ENCODE measurements at places on chromosomes 12 and 14. TPM values are rescaled to one million over a fixed set of nuclear protein-coding genes. Genes with fewer than 3 reads are reported as not detected.
A peak's percentile ranks its signal among the peaks of the same experiment; 100 is the strongest.

GRCh38 chr12:62522984-62523383 lies 56.4 kb downstream of the MON2 start:
- ATAC-seq = no peak

DNA sequence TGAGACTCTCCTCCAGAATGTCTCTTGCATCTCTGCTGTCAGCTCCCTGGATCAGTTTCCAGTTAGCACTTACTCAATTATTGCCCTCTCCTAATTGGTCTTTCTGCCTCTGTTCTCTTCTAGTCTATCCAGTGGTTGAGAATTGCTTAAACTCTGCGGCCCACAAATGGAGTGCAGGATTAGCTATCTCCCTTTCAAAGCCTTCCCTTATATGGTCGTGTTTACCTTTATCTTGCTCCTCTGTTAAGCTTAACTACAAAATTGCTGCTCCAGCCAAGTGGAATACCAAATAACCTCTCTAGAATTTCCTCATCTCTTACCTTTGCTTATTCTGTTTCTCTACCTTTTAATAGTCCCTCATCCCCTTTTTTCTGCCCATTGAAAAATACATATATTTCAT lies 132.7 kb downstream of the NRXN3 start:
- ATAC-seq = no peak

- ATAC-seq = no peak
Measured at GRCh38 chr14:87613881-87614280, 379.1 kb downstream of the GALC start.

The SLC4A8 gene
- 5.6 TPM for total RNA-seq

DNA sequence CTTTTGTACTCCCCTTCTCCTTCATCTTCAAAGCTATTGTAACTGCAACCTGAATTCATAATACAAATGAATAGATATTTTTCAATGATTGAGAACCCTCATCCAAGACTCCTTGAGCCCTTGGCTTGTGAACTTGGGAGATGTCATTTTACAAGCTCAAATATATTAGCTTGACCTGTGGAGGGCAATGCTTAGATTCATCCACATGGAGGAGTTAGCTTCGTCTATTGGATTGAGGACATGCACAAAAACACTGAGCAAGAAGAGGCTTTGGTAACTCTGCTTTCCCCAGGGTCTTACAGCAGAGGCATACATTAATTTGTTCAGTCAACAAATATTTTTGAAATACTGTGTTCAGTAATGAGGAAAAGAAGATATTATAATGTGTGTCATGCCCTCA lies 101.1 kb downstream of the OTOGL start:
- no peak for ATAC-seq

The CBLN3 gene
- 4.2 TPM for total RNA-seq

DNA sequence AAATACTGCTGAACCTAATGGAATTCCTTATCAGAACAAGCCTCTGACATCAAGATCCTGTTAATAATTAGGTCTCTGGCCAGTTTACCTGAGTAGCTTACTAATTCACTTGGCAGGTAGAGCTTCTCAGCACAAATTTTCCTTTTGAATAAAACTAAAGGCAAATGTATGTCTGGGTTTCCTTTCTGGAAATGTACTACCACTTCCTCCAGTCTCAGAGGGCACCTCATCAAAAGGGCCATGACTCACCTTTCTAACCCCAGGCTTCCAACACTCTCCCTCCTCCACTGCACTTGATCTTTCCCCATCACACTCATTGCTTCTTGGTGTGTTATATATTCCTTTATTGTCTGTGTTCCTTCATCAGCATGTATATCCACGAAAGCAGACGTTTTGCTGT lies 90.5 kb downstream of the SLC2A13 start:
- ATAC-seq = no peak

- no peak for ATAC-seq
Measured at GRCh38 chr14:49770212-49770817, 2.4 kb downstream of the KLHDC2 start.

The RPAP3 gene
- total RNA-seq = 53.2 TPM

The KTN1 gene
- total RNA-seq = 117 TPM

GRCh38 chr14:105411985-105412770 lies 7.4 kb upstream of the MTA1 start:
- ATAC-seq = no peak

DNA sequence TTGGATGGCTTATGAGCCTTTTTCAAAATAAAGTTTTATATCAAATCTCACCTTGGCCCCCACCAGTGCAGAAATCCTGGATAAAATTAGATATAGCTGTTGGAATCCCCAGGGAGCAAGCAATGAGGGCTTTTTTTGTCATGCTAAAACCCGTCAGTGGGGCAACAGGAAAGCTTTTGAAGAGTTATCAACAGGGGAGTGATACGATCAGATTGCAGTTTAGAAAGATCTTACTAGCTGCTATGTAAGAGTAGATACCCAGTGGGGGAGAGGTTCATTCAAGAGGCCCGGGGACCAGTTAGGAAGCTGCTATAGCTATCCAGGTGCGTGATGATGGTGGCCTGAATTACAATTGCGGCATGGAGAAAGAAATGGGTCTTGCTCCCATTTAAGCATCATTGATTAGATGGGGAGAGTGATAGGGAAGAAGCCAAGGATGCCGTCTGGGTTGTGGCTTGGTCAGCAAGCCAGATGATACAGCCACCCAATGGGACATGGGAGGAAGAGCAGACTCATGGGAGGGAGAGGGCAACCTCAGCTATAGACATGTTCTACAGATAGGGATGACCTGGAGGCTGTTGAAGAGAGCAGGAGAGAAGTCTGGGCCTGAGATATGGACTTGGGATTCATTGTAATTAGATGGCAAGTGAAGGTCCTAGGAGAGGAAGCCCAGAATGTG lies 272.4 kb downstream of the DPF3 start:
- ATAC-seq = no peak

DNA sequence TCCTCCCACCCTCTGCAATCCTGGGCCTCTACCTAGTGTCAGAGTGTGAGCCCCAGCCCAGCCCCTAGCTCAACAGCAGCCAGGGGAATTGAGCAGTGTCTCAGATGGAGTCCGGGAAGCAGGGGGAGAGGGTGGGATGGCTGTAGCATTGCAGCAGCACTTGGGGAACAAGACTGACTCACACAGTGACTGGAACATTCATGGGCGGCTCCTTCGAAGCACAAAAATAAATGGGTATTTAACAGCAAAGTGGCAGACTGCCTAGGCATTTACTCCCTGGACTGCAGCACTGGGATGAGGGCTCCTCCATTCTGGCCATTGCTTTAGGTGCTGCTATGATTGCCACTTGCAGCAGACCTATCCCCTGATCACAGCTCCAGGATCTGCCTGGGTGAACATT lies 46.0 kb upstream of the STK38L start:
- no peak for ATAC-seq

The ADGRD1 gene
- total RNA-seq = 2.0 TPM

DNA sequence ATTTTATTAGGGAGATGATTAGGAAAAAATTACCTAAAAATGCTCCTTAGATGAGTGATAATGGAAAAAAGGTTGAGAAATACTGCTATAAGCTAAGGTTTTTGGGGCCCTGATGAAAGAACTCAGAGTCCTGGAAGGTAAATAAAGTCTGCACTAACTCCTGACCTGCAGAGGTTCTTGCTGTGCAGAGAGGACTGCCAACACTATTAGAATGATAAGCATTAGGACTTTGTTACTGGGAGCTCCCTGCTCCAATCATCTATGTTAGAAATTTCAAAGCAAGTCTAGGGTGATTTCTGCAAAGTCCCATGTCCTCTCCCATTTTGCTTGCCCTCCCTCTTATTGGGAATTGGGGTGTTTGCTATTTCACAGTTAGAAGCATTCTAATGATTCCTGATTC lies 112.2 kb downstream of the SMOC1 start:
- no peak for ATAC-seq

The SCARB1 gene
- 7.9 TPM for total RNA-seq

DNA sequence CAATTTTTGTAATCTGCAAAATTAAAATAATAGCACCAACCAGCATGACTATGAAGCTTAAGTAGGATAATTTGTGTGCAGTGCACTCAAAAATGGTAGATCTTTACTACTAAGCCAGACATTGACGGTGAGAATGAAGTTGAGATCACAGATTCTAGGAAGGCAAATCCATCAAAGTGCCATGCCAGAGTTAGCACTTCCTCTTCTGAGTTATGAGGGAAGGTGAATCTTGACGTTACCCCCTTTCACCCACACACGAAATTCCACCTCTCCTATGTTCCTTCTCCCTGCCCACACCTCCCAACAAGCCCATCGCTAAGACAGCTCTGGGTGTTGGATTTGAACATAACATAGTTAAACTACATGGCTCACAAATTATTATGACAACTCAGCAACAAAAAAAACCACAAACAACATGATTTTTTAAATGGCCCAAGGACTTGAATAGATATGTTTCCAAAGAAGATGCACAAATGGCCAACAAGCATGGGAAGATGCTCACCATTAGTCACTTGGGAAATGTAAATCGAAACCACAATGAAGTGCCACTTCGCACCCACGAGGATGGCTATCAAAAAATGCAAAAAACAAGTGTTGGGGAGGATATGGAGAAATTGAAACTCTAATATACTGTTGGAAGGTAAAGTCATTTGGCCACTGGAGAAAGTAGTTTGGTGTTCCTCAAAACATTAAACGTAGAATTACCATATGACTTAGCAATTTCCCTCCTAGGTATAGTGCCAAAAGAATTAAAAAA lies 119.3 kb upstream of the RAP1B start:
- no peak for ATAC-seq

The ADCY4 gene
- total RNA-seq = 4.7 TPM

DNA sequence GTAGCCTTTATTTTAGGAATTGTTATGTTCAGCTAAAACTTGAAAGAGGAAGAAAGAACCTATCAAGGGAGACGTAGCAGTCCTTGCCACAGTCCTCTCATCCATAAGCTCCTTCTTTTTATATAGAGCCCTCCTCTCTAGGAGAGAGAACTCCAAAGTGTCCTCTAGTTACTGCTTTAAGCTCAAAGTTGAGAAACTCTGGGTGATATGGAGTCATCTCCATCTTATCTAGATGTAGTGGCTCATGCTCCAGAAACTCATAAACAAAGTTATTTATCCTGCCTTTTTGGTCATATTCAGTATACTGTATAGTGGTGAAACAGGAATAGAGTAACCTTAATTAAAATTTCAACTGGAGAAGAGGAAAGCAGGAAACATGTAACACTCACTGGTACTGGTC lies 90.4 kb upstream of the ATF7IP start:
- ATAC-seq = no peak

DNA sequence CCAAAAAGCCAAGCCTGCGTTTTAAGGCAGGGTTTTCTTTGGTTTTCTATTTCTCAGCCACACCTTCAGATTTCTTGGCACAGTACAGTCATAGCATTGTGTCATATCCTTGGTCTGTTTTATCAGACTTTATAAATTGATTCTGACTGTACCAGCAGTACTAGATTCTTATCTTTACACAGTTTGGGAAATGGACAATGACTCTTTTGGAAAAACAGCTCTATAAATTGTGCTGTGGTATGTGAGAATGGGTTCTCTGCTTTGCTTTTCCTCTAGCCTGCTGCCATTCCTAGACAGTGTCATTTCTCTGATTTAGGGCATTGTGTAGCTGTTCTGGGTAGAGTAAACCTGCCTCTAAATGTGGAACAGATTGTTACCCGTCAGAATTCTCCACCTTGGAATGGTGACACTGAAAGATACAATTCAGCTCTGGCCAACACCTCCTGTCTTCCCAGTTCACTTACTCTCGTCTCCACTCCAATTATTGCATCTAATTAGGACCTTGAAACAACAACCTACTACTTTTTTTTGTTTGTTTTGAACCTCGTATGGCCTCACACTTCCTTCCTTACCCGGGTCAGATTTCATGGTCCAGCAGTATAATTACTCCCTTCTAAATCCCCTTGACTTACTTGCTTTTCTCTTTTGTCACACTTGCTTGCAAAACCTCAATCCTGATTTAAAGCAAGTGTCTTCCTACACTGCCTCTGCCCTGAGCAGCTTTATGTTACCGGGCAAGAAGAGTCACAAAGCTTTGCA lies 226.3 kb downstream of the ERC1 start:
- ATAC-seq = peak; percentile 34

DNA sequence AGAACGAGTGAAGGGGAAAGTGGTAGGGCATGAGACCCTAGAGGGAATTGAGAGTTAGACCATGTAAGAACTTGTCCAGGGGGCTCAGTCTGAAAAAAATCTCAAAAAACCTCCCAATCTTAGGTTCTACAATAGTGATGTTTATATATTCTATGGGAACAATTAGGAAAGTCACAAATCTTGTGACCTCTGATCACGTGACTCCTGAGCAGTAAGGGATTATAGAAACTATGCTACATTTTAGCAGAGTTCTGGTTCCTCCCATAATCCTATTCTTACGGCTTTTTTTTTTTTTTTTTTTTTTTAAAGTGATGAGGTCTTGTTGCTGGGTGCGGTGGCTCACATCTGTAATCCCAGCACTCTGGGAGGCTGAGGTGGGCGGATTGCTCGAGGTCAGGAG lies 5.8 kb downstream of the ADCK1 start:
- ATAC-seq = no peak

DNA sequence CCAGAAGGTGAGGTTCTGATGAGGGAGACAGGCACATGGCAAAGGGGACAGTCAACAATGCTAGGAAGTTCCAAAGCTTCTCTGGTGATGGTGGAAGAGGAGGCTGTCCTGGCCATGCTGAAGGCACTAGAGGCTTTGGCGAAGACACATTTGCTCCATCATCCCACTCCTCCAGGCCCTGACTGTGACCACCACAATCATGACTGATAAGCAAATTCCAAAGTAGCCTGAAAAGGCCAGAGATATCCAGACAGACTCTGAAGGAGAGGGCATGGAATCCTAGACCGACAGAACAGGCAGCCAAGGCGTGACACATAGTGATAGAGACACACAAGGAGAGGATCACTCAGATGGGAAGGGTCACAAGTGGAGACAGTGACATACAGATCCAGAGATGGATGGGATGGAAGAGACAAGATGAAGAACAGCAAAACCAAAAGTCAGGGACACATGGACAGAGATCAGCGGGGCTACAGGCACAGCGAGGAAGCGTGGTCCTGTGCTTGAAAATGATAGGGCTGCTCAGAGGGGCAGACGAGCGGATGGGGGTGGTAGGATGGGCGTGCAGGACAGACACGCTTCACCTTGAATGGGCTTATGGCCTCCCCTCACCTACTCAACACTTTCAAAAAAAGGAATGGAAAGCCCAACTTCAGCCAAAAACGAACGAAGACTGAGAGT lies 1.3 kb downstream of the ZFHX2 start:
- ATAC-seq = no peak

DNA sequence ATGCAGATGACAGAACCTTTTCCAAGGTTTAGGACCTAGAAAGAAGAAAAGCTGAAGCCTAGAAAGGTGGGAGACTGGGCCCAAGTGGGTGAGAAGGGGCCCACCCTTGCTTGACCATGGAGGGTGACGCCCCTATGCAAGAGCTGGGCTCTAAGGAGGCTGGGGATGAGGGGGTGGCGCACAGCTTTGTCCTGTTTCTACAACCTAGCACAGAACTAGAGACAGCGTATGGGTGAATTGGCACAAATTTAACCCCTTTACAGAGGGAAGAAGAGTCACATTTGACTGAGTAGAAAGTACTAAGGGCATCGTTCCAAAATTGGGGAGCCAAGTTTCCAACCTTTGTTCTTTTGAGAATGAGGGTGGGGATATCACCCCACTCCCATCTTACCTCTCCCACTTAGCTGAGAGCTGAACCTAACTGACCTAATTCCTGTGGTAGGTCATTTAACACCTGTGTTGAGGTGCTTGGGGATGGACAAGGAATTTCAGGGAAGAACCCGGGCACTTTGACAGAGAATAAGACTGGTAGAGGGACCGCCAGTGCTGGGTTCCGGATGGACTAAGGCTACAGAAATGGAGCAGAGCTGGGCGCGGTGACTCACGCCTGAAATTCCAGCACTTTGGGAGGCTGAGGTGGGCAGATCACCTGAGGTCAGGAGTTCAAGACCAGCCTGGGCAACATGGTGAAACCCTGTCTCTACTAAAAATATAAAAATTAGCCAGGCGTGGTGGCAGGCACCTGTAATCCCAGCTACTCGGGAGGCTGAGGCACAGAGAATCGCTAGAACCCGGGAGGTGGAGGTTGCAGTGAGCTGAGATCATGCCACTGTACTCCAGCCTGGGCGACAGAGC lies 5.2 kb downstream of the NFKBIA start:
- no peak for ATAC-seq
